Stimulated activated CD4-positive, alpha-beta T cell treated with anti-CD3 and anti-CD28 coated beads, Interleukin-15, amount 100 ng/mL, for 1 hour (primary cell): ENCODE measurements at places on chromosomes 3 and 15.

DNA sequence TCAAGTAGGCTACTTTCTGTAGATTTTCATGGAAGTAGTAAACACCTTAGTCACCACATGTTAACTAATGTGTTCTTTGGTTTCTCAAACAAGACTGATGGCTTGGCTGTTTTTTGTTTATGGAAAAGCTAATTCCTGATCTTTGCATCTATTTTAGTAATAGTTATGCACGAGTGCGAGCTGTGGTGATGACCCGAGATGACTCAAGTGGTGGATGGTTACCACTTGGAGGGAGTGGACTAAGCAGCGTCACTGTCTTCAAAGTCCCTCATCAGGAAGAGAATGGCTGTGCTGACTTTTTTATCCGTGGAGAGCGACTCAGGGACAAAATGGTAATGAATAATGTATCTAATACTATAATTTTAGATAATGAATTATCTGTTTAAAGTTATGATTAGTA is 46.6 kb downstream of the SPRED1 start:
- no peak for DNase-seq

GRCh38 chr15:41981371-41982132 is 9.2 kb upstream of the EHD4 start:
- no peak for DNase-seq

DNA sequence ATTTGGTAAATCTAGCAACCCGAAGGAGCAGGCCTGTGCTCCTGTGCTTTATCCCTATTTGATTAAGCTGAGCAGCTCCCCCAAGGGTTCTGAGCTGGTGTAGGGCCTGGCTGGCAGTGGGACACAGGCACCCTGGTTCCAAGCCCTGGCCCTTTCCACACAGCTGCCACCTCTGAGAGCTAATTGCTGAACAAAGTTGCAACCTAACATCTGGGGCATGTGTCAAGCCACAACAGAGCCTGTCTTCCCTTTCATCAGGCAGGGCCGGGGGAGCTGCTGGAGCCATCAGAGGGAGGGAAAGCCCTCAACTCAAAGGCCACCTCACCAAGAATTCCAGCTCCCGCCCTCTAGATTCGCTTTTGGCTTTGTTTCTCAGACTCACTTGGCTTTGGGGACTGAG is 17.1 kb upstream of the MRPS22 start:
- DNase-seq: no peak

GRCh38 chr3:43674345-43675085 is 16.2 kb upstream of the ABHD5 start:
- no peak for DNase-seq

- no peak for DNase-seq
Measured at GRCh38 chr15:68578175-68578979, 416 bp upstream of the CORO2B start.

DNA sequence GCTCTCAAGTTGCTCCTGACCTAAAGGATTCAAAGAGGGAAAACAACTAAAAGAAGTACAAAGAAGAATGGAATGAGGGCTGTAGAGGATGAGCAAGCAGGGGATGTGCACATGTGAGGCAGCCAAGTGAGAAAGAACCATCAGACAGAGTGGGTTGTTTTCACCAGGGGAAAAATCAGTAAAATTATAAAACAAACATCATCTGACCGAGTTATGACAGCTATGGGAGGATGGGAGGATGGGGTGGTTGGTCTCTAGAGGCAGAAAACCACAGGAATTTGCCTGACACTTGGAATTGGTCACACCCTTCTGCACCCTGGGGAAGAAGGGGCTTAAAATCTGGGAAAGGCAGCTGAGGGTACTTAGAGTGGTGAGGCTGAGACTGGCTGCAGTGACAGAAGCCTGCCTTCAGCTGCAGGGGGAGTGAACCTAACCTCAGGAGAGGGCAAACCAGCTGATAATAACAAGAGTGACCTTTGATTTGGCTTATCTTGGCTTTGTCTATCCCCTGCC is 10.1 kb downstream of the ARHGAP31 start:
- no peak for DNase-seq

DNA sequence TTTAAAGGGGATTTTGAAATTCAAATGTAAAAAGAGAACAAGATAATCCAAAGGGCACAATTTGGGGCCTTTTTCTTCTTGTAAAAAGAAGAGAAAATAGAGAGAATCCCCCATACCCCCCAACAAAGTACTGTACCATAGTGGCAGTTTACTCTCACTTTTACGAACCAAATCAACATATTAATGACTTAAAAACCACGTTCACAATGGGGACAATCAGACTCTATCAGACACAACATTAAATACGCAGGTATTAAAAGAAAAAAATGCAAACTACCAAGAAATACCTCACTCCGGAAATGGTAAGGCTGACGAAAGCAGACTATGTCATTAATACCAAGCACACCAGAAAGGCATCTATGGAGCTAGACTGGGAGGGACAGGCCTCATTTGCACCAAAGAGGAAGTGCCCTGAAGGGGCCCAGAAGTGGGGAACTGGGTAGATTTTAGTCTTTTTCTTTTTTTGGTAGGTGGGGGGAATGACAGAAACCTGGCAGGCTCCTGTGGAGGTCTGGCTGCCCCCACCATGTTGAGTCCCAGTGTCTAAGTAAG is 134.3 kb downstream of the TIGIT start:
- DNase-seq: no peak

DNA sequence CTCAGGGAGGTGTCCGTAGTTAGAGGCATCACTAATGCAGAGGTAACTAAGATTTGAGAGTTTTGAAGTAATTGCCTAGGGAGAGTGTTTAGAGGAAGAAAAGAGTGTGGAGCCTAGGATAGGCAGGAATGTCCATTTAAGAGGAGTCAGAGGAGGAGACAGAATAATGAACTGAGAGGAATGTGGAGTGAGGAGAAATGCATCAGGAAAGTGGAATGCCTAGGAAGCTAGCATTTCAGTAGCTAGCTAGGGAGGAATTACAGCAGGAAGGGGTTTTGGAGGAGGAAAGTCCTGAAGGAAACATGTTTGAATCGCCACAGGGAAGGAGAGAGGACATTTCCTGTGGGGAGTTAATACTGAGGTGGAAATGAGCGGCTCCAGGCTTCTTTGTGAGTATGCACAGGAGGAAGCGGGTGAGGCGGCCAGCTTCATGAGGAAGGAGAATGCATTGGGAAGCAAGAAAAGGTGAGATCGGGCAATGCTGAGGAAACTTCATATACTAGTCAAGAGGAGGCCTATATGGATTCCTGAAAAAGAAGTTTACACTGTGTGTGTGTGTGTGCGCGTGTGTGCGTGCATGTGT is 154.3 kb downstream of the TMEM108 start:
- no peak for DNase-seq

DNA sequence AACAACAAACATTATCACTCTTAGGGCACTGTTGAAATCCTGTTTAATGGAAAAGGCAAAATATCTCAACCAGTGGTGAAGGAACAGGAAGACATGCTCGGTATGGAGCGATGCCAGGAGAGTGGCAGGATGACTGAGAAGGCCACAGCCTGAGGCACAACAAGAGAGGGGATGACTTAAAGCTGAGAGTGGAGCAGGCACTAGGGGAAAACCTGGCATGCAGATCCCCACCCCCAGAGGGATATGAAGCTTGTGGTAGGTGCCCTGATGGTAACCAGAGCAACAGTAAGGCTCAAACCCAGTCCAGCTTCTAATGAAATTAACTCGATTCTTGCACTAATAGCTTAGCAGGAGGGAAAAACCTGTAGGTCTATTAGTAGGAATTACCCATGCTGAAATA is 40.4 kb downstream of the LYSMD4 start:
- no peak for DNase-seq

GRCh38 chr3:149080011-149080698 is 6.2 kb downstream of the HLTF start:
- DNase-seq: no peak

GRCh38 chr15:33644304-33644703 is 324.0 kb upstream of the CHRM5 start:
- no peak for DNase-seq

GRCh38 chr3:39294446-39295183 is 14.8 kb upstream of the CX3CR1 start:
- DNase-seq: no peak

GRCh38 chr3:140545197-140545596 is 132.7 kb upstream of the TRIM42 start:
- no peak for DNase-seq

DNA sequence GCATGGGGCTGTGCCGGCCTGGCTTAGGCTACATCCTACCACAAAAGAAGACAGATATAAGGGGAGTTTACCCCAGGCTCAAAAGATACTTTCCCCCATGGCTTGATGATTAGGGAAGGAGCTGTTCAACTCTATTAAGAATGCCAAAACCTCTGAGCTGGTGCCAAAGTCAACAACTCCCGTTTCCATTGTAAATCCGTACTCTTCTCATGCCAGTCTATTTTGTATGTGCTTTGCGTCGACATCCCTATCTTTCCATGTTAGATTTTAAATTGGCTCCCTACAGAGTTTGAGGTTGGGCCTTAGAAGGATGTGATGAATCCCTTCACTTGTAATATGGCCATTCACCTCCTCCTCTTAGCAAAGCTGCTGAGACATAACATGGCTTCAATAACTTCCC is 46.9 kb downstream of the RLBP1 start:
- DNase-seq: no peak

- no peak for DNase-seq
Measured at GRCh38 chr3:178084938-178085816, 451.1 kb upstream of the KCNMB2 start.

DNA sequence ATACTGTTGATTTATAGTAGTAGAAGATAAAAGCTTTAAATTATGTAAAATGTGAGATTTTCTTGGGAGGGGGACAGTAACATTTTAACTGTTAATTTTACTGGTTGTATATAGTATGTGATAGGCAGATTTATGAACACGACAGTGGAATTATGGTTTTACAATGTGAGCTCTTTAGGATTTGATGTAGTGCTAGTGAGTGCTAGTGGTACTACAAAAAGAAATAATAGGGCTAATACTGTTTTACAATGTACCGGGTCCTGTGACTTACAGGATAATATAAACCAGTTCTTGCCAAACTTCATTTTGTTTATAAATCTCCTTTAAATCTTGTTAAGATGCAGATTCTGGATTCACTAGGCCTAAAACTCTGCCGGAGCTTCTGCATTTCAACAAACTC is 165.7 kb downstream of the TCF12 start:
- DNase-seq: no peak

GRCh38 chr3:54427941-54428871 is 305.9 kb downstream of the CACNA2D3 start:
- no peak for DNase-seq

DNA sequence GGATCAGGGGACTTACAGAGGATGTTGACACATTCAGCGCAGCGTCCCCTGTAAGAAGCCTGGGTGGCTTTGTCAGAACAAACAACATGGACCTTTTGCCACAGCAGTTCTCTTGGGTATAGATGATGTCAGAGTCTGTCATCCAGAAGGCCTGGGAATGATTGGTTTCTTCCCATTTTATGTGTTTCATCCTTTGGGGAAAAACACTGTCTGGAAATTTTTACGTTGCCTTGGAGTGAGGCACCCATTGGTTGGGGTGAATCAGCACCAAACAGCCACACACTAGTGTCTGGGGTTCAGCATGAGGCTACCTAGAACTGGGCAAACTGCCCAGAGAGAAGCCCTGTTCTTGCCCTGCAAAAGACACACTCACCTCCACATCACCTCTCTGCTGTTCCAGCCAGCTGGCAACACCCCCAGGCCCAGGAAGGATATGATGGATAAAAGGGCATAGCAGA is 123.0 kb downstream of the FAM43A start:
- no peak for DNase-seq
